ENCODE measurements at places on chromosomes 1 and 21.

DNA sequence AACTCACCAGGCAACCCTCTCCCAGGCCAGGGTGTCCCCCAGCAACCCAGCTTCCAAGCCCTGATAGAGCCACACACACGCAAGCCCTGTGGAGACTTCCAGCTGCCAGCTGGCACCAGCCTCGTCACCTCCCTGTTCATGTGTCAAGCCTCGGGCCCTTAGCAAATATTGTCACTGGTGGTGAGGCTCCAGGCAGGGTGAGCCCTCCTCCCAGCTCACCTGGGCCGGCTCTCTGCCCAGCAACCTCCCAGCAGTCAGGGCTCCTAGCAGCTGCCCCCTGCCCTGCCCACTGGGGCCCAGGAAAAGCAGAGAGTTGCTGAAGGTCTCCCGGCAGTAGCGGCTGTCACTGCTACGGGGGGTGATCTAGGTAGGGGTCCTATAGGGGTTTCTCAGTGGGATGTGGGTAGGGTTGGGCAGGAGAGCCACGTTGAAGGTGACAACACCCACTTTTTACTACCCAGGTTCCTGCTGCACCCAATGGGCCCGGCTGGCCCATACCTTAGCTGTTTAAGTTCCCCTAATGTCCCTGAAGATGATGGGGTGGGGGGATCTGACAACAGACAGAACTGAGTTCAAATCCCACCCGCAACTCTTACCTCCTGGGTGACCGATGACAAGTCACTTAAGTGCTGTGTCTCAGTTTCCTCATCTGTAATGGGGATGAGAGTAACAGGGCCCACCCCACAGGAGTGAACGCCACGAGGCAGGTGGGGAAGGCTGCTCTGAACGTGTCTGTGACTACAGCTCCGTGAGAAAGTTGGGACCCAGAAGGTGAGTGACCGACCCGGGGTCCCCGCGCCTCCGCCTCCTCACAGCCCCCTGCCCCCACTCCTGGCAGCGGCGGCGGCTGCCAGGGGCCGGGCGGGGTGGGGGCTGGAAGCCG lies 678 bp downstream of the TTC39A start:
- no peak for DNase-seq

DNA sequence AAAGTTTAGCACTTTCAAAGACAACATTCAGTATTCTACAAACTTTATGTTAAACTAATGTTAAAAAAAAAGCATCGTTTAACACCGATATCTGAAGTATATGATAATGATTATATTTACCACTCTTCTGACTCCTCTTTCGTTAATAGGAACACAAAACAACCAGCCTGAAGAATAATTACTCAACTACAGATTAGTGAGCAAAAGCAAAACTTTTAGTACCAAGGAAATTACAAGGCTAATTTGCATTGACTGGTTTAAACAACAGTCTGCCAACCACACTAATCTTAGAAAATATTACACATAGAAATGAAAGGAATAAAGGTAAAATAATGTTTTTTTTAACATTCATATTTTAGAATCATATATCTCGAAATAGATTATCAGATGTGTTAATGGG lies 500.7 kb downstream of the LMO4 start:
- no peak for DNase-seq

- no peak for DNase-seq
Observed at GRCh38 chr1:168488138-168488537, 55.7 kb downstream of the XCL2 start.

DNA sequence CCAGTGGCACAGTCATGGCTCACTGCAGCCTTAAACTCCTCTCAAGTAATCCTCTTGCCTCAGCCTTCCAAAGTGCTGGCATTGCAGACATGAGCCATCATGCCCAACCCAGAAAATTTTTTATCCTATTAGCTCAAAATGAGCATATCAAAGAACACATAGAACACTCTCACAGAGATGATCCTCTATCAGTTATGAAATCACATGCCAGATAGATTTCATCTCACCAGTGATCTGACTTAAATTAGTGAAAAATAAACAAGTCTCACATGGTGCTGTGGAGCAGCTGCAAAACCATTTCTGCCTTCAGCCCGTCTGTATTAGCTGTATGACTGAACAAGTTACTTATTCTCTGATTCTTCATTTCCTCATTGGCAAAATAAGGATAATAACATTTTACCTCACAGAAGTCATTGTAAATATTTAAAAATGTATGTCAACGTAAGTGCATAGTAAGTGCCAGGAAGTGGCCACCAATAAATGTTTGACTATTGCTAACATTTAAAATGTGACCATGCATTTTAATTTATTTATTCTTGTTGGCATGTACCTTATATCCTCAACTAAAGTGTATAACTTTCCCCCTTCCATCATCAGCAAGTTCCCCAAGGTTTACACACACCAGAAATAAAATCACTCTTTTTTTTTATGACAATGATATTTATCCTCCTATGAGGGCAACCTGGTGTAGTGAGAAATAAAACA lies 29.0 kb upstream of the SLC19A2 start:
- DNase-seq = no peak

DNA sequence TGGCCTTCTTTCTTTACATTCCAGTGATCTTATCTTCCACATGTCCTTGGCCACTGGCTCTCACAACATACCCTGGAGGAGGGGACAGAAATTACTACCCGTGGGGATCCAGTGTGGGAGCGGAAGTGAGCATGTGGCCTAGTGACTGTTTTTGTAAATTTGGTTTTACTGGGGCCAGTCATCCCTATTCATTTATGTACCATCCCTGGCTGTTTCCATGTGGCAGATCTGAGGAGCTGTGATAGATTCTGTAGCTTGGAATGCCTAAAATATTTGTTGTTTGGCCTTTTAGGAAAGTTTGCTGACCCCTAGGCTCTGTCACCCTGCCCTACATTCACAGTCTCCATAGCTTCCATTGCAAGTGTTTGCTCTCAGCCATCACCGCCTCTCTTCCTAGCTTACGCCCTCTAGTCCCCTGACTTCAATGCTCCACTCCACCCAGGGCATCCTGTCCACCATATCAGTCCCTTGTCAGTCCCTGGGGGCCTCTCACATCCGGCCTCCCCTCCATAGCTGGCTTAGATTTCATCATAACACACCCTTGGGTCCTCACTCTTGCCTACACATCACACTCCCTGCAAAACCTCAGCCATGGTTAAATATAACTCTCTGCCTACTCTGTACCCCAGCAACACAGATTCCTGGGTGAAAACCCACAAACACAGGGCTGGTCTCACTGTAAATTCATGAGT lies 25.8 kb downstream of the DHCR24 start:
- DNase-seq = no peak

- no peak for DNase-seq
Observed at GRCh38 chr1:5351366-5351765, 640.9 kb downstream of the NPHP4 start.

- no peak for DNase-seq
Observed at GRCh38 chr1:193565971-193566577, 379.7 kb upstream of the B3GALT2 start.

DNA sequence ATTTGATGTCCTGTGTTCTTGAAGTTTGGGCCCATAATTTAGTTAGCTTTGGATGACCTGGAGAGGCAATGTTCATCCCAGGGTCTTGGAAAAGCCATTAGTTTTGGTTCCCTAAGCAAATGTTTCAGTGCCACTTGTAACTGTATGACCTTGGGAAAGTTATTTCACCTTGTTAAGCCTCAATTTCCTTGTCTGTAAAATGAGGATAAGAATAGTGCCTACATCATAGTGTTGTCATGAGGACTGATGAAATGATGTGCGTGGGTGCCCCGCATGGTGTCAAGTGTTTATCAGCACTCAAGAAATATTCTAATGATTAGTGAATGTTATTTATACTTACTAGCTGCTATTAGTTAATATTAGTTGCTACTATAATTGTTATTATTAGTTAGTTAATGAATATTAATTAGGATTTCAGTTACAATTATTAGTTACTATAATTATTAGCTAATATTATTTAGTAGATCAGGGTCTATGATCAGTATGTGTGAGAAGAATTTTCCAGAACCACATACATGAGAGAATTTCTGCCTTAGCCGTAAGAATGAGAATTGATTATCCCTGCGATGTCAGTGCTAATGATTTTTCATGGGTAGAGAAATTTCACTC lies 1.9 kb downstream of the SH3BGR start:
- no peak for DNase-seq

- no peak for DNase-seq
Observed at GRCh38 chr1:173669491-173669941, at the start of gene ANKRD45. TSS of gene ANKRD45 (minus strand) at chr1:173669851. CDS start at chr1:173659418, 10,433 bp downstream.

DNA sequence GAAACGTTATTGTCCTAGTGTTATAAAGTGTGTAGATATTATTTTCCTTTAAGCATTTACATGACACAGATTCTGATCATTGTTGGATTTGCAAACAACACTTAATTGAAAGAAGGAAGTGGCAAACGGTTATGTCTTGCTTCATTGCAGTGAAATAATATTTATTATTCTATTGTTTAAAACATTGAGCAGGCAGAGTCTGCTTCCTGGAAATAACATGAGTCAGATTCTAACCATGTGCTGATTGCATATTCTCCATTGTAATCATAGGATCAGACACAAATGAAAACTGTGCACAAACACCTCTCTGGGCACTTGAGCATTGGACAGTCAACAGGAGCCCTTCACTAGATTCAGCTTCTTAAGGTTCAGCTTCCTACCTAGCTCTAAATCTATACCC lies 46.8 kb upstream of the USP25 start:
- DNase-seq = no peak

DNA sequence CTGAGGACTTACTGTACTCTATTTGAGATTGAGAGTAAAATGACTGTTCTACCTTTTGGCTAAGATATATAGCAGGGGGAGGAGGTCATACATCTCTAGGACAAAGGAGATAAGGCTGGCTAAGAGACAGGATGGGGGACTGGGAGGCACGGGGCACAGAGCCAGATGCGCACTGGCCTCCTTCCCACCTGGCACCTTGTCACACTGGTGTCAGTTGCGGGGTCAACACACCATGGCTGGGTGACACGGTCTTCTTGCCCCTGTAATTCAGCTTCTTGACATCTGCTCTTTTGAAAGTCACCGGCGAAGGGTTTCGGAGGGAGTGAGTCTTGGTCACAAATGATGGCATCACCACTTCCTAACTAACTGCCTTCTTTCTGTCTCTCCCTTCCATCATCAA lies 177.3 kb downstream of the ZSCAN20 start:
- no peak for DNase-seq

DNA sequence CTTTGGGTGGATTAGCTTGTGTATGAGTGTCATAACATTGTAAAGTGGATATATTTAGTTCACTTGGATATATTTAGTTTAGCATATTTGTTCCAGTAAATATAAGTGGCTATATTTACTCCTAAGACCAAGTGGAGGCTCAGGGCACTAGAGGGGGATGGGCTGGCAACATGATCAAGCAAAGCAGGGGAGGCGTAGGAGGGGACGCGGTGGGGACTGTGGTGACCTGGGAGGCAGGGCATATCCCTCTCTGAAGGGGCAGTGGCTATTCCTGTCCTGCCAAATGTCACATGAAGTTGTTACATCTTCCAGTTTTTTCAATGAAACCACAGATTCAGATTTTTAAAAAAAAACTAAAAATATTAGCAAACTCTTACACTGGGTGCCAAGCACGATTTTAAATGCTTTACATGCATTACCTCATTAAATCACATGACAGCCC lies 51.9 kb upstream of the EDN2 start:
- no peak for DNase-seq

- DNase-seq = no peak
Observed at GRCh38 chr1:54402896-54403295, 3.3 kb downstream of the SSBP3 start.

DNA sequence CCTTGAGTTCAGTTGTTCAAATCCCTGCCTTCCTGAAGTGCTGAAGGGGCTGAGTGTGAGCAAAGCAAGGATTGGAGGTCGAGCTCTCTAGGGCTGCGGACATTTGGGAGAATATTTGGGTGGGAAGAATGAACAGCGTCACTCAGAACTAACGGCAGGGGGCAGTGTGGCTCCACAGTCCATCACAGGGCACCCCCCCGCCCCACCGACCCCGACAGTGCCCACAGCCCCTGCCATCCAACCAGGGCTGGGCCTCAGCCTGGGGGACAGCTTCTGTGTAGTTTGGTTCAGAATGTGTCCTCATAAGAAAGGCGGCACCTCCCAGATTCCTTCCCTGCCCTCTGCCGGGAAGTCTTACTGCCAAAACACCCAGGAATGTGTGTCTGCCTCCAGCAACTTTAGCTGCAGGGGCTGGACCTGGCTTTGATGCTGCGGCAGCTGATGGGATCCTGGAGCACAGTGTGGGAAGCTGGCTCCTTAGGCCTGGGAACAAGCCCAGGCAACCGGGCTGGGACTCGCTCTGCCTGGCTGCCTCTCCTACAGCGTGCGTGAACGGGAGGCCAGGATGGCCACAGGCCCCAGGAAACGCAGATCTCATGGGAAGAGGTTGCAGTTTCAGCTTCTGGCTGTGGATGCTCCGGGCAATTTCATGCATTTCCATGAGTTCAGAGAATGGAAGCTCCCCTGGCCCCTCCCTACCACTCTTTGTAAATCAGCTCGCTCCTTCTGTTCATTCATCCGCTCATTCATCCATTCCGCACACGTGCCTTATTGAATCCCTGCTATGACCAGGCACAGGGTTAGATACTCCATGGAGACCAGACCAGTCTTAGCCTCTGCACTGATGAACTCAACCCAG lies 104.9 kb upstream of the TMPRSS2 start:
- no peak for DNase-seq
